ENCODE measurements at places on chromosomes 16 and 17.

DNA sequence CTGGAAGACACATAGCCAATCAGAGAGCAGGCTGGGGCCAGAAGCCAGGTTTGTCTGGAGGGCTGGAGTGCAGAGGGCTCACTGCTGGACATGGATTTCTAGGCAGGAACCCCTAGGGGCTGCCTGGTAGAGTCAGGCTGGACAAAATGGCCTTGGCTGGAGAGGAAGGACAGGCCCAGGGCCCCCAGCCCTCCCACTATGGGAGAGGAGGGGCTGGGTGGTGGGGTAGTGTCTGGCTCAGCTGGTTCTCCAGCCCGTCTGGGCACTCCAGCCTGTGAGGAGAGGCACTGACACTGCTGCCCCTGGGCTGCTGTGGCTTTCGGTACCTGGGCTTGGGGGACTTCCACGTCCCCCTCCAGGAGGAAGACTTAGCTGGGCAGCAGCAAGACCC lies 21.7 kb upstream of the DOK4 start:
- no peak for DNase-seq

DNA sequence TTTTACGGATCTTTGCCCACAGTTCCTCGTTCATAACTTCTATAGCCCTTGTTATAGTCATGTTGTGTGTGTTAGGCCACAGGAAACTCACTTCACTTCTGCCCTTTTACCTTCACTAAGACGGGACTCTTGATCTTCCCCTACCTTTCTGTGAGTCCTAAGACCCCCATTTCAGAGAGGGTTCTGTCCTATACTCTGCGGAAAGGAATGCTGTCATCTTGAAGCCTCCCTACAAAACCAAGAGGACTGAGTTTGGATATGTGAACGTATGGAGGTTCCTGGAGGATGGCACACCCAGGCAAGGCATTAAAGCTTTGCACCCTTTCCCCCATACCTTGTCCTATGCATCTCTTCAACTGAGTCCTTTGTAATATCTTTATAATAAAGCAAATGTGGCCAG lies 3.7 kb downstream of the UBB start:
- DNase-seq = no peak

- no peak for DNase-seq
Observed at GRCh38 chr17:17380145-17380925, 77.2 kb downstream of the NT5M start.

DNA sequence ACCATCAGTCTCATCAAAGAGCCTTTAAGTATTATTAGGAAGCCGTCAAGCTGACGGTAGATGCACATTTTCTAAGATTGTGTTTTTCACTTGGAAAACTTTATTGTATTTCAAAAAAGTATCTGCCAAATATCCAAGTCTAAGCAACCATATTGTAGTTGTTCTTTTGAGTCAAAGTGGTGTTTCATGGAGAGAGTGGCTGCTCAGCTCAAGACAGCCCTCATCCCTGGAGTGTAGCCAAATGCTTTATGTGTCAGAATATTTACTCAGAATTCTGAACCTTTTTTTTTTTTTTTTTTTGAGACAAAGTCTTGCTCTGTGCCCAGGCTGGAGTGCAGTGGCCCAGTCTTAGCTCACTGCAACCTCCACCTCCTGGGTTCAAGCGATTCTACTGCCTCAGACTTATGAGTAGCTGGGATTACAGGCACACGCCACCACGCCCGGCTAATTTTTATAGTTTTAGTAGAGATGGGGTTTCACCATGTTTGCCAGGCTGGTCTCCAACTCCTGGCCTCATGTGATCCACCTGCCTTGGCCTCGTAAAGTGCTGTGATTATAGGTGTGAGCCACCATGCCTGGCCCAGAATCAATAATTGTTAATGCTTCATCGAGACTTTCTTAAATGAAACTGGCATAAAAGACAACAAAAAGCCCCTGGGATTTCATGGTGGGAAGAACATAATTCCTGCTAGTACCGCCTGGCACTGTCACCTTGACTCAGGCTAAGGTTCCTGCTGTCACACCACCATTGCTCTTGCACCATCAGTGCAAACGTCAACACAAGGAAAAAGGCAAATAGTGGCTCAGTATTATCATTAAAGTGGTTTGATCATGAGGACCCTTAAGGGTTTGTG lies 45.5 kb downstream of the PRKCA start:
- no peak for DNase-seq

DNA sequence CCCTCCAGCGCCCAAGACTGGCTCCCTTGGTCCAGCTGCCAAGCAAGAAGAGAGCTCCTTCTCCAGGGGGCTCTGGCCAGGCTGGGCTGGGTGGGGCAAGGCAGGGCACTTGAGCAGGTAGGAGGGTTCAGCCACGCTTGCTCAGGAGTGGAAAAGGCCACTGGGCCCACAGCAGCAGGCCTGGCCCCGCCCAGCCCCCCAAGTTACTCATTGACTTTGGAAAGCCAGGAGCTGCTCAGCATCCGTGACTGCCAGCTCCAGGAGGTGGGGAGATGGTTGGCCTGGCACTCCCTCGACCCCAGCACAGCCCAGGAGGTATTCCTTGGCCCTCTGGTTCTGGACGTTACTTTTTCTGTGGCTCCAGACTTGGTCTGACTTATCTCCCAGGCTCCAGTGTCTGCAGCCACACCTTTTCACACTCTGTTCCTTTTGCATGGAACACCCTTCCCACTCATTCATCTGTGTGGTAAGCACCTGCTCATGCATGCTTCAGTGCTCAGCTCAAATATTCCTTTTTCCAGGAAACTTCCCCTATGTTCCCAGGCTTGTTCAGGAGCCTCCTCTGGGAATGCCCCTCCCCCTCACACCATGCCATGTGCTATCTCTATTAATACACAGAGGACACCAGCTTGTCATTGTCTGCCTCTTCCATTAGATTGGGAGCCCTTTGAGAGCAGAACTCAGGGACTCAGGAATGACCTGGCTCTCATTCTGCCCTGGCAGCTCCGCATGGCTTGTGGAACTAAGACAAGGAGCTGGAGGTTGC lies at the start of gene CDH16:
TSS of gene CDH16 (minus strand) at position 83 of the 766 bp plus-strand sequence. CDS start 820 bp downstream, outside the sequence.
- no peak for DNase-seq

GRCh38 chr16:23509782-23510163 lies 521 bp downstream of the GGA2 start:
- DNase-seq = no peak

DNA sequence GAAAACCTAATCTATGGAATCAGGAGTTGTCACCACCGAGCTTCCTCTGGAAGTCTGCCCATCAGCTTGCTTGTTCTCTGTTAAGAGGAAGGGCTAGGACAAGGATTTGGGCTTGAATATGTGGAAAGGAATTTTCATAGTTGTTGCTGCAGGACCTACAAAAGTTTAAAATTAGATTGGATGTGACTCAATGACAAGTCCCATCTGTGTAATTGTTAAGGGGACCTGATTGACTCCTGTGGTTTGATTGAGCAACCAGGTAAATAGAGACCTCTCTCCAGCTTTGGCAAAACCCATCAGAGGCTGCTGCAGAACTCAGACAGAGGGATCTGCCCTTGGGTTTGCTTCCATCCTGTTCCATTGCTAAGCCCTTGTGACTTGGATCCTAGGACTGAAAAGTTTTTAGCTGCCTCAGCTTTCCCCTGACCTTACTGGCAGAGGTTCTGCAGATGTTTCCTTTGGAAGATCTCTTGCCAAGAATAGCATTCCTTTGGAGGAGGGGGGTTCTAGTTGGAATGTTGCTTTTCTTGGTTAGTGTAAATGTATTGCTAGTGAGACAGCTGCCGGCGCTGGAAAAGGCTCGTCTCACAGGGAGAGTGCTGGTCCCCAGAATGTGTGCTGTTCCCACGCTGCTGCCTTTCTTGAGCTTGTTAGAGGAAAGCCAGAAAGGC lies 50.0 kb downstream of the SF3B3 start:
- DNase-seq = no peak

DNA sequence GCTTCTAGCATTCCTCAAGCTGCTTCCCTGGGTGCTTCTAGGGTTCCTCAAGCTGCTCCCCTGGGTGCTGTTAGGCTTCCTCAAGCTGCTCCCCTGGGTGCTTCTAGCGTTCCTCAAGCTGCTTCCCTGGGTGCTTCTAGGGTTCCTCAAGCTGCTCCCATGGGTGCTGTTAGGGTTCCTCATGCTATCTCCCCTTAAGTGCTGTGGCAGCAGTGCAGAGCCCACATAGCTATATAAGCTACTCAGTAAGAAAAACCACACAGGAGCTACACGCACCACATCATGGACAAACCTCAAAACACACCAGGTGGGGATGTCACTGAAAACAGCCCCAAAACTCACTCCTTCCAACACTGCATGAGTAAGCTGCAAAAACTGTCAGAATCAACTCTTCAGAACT lies 35.2 kb downstream of the ANKRD11 start:
- no peak for DNase-seq

DNA sequence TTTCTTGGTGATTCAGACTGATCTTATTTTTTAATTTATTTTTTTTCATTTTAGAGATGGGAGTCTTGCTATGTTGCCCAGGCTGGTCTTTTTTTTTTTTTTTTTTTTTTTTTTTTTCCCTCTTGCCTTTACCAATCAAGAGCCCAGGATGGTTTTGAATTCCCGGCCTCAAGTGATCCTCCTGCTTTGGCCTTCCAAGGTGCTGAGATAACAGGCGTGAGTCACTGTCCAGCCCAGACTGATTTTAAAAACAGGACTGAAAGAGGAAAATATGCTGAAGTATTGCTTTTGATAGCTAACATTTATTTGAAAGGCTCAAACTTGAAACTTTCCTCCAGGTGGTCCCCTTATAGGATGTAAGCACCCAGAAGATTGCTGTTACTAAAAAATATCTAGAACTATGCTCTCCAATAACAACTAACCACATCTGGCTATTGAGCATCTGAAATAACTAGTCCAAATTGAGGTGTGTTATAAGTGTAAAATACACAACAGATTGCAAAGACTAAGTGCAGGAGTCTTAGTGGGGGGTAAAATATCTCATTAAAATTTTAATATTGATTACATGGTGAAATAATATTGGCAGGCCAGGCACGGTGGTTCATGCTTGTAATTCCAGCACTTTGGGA lies 15.8 kb upstream of the BRIP1 start:
- DNase-seq = no peak

DNA sequence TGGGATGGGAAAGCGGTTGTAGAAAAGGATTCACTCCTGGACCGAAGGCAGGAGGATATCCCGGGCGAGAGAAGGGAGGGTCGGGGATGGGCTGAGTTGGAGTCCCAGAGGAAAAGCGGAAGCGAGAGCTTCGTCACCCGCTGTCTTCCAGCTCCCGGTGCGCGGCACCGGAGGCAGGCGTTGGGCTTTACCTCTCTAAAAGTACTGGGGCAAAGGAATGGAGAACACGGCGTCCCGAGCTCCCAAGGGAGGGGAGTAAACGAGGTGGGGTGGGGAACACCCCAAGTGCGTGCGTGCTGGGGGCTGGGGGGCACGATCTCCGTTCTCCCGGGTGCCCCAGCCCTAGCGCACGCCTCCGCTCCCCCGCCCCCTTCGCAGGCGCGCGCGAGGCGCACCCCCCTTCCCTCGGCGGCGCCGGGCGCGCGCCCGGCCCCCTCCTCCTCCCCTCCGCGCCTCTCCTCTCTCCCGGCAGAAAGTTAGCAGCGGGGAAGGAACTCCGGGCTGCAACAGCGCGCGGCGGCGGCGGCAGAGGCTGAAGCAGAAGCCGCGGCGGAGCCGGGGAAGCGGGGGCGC lies at the start of gene HS3ST4:
TSS of gene HS3ST4 (plus strand) at position 441 of the 573 bp plus-strand sequence.
- no peak for DNase-seq

GRCh38 chr17:41496803-41497484 lies 7.2 kb upstream of the KRT36 start:
- DNase-seq = no peak

GRCh38 chr16:88613-89012 lies 10.6 kb downstream of the MPG start:
- no peak for DNase-seq

DNA sequence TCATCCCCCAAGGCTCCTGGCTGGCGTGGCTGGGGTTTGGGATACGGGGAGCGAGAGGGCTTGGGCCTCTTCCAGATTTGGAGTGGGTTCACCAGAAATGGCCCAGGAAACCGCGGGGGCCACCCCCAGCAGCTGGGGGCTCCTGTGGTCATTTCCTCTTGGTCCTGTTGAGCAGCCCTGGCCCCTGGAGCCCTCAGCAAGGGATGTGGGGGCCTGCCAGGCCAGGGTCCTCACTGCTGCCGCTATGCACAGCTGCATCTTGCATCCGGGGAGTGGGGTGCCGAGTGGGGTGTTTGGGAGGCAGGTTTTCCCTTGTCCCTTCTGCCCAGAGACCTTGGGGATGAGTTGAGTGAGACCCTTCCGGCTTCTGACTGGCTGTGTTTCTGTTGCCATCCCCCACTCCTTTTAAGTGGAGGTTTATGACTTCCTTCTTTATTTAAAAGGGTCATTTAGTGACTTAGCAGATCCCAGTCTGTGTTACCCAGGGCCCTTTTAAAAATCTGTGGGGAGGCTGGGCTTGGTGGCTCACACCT lies 319.8 kb downstream of the SEC14L1 start:
- no peak for DNase-seq

DNA sequence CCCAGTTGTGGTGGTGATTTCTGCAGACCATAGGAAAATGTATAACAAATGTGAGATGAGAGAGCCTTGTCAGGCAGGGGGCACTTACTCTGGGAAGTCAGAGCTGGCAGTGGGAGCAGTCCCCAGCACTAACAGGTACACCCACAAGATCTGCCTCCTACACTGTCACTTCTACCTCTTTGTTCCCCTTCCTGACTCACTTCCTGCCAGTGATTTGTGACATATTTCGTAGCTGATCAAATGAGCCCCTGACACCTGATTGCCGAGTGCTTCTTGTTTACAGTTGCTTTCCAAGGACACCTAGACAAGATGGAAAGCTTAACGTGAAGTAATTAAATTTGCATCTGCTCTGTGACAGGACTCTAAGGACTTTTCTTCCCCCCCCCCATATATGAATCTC lies 40.5 kb downstream of the FTO start:
- no peak for DNase-seq

GRCh38 chr17:45111850-45112249 lies 20.5 kb downstream of the PLCD3 start:
- DNase-seq = no peak

- DNase-seq = no peak
Observed at GRCh38 chr17:59469786-59470485, 95.5 kb upstream of the DHX40 start.

DNA sequence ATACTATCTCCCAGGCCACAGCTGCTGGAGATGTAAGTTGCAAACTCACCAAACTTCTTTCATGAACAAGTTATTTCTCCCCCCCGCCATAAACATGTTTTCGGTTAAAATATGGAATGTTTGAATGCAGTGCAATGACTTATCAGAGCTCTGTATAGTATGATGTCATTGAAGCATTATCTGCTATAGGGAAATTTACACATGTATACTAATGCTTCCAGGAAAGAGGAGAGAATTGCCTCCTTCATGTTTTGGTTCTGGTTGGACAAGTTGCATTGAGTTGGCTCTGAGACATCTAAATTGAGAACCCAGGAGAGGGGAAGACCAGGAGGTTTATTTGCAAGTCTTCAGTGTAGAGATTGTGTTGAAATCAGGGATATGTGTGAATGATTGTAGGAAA lies 20.8 kb downstream of the UQCRC2 start:
- no peak for DNase-seq

DNA sequence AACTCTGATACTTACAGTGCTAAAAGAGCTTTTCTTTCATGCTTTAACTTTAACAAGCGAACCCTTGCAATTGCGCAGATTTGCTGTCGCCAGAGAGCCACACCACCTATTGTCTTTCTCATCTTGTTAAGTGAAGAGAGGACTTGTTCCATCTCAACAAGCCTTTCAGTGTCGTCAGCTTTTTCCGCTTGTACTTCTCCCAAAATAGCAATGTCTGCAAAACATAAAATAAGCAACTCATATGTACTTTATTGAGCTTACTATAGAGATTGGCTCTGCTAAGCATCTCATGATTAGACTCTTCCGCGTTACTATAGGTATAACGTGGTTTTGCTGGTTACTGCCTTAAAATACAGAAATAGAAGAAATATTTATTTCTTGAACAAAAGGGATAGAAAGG lies 51.9 kb downstream of the ABCA8 start:
- no peak for DNase-seq

GRCh38 chr16:20803192-20803560 lies 3.1 kb downstream of the ERI2 start:
- DNase-seq = no peak
